ENCODE measurements at places on chromosomes 4 and X. TPM values are rescaled to one million over a fixed set of nuclear protein-coding genes. Genes with fewer than 3 reads are reported as not detected.

Gene FANCB
- 5.3 TPM for total RNA-seq

Gene COX7B2
- total RNA-seq = not detected

Gene PLXNB3
- total RNA-seq = 49.2 TPM

Gene SHROOM3
- total RNA-seq = 121 TPM

- no peak overlapping the region for H3K27ac ChIP-seq
- H3K4me3 ChIP-seq = no peak overlapping the region
- no peaks in the 10 kb centered on the region for H3K27me3 ChIP-seq
- H3K36me3 ChIP-seq = no peaks in the 10 kb centered on the region
- H3K4me1 ChIP-seq = no peaks in the 10 kb centered on the region
- no peak for DNase-seq
Observed at GRCh38 chrX:31366041-31366440, 294.2 kb upstream of the FTHL17 start.

GRCh38 chr4:27702730-27703431, 842.2 kb downstream of the STIM2 start:
- H3K36me3 ChIP-seq = no peaks in the 10 kb centered on the region
- H3K27me3 ChIP-seq = no peaks in the 10 kb centered on the region
- H3K4me1 ChIP-seq = no peaks in the 10 kb centered on the region
- H3K27ac ChIP-seq = no peak overlapping the region
- DNase-seq = peak; percentile 19

GRCh38 chr4:25915353-25915705, 1.3 kb downstream of the SMIM20 start:
- peak; percentile 60 for DNase-seq
- peak overlapping the region; percentile 95 for H3K27ac ChIP-seq
- no peaks in the 10 kb centered on the region for H3K36me3 ChIP-seq
- no peaks in the 10 kb centered on the region for H3K27me3 ChIP-seq
- H3K4me1 ChIP-seq = peaks cover 31% of the 10 kb centered on the region

GRCh38 chr4:137609718-137610430, 77.6 kb upstream of the PCDH18 start:
- no peaks in the 10 kb centered on the region for H3K36me3 ChIP-seq
- DNase-seq = no peak
- no peaks in the 10 kb centered on the region for H3K4me1 ChIP-seq
- H3K4me3 ChIP-seq = peak overlapping the region; percentile 10
- H3K27ac ChIP-seq = peak overlapping the region; percentile 56
- no peaks in the 10 kb centered on the region for H3K27me3 ChIP-seq

DNA sequence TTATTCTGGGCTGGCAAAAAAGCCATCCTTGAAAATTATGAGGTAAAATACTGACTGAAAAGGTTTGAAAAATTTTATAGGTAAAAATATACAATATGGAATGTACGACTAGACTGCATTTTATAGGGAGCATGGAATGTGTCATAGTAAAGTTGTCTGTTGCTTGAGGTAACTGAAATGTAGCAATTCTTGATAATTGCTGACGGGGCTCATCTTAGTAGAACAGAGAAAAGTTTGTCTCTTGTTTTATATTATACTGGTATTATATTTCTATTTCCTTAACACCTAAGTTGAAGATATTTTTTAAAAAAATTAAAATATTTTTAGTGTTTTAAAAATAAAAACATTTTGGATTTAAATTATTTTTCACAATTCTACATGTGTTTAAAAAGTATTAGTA, 11.0 kb downstream of the GRIA2 start:
- no peaks in the 10 kb centered on the region for H3K27me3 ChIP-seq
- DNase-seq = no peak
- no peaks in the 10 kb centered on the region for H3K36me3 ChIP-seq
- no peaks in the 10 kb centered on the region for H3K4me1 ChIP-seq

DNA sequence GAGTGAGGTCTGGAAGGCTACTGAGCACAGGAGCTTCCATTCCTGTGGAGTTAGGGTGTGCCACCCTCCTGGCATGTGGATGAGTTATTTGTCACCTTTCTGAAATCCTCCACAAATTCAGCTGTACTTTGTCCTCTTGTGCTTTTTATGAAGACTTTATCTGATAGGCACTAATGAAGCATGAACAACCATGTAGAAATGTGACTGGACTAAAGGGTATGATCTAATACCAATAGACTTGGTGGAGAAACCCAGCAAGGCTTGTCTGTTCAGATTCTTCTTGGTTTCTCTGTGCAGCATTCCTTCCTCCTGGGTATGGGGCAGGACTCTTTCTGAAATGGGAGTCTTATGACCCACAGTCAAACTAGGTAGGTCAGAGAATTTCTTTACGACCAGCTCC, 9.6 kb downstream of the NBDY start:
- H3K4me1 ChIP-seq = no peaks in the 10 kb centered on the region
- no peak overlapping the region for H3K4me3 ChIP-seq
- no peak overlapping the region for H3K27ac ChIP-seq
- H3K27me3 ChIP-seq = no peaks in the 10 kb centered on the region
